Activated T-cell treated with anti-CD3 and anti-CD28 coated beads, Interleukin-2, amount 50 U/mL, for 24 hours (primary cell): ENCODE measurements at places on chromosomes 5 and 9.

GRCh38 chr9:114968671-114969070 is 38.3 kb upstream of the TNFSF8 start:
- H3K27ac ChIP-seq, result peak overlapping the region; percentile 19
- H3K36me3 ChIP-seq, result no peaks in the 10 kb centered on the region
- no peak for DNase-seq
- H3K4me1 ChIP-seq, result peaks cover 24% of the 10 kb centered on the region
- no peak overlapping the region for H3K4me3 ChIP-seq

DNA sequence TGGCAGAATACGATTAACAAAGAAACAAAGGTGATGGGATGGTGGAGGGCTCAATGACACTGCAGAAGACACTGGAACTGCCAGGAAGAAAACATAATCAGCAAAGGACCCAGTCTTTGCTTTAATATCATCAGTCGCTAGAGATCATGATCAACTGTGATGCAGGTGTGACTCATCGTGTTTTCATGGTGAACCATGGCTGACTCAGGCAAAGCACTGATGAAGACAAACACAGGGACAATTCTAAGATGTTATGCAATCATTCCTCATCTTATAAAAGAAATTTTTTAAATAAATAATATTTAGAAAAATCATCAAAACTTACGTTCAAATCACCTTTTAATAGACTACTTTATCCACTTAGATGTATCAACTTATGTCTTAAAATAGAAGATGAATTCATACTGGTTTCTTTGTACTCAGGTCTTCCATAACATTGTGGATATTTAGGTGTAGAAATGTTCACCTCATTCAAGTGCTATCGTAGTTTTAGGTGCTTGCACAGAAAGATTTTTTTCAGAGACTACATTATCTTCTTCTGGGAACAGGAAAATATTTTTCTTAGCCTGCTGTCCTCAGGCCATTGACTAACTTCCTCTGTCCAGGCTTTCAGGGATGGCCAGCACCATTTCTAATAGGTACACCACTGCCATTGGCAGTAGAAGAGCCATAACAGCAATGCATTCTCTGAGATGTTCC is 673.4 kb upstream of the MEF2C start:
- H3K27me3 ChIP-seq, result no peaks in the 10 kb centered on the region
- no peak overlapping the region for H3K4me3 ChIP-seq
- H3K4me1 ChIP-seq, result no peaks in the 10 kb centered on the region

- no peaks in the 10 kb centered on the region for H3K27me3 ChIP-seq
- no peak overlapping the region for H3K27ac ChIP-seq
- peaks cover 38% of the 10 kb centered on the region for H3K4me1 ChIP-seq
- H3K36me3 ChIP-seq, result peaks cover 42% of the 10 kb centered on the region
- H3K4me3 ChIP-seq, result no peak overlapping the region
Observed at GRCh38 chr5:140246378-140247122, 56.4 kb downstream of the PFDN1 start.

GRCh38 chr5:55141945-55142690 is 17.9 kb upstream of the GPX8 start:
- no peaks in the 10 kb centered on the region for H3K36me3 ChIP-seq
- H3K4me3 ChIP-seq, result no peak overlapping the region
- peak overlapping the region; percentile 8 for H3K27ac ChIP-seq
- H3K27me3 ChIP-seq, result peaks cover 4% of the 10 kb centered on the region
- H3K4me1 ChIP-seq, result peaks cover 29% of the 10 kb centered on the region

GRCh38 chr5:62265648-62266112 is 40.3 kb upstream of the KIF2A start:
- no peak overlapping the region for H3K4me3 ChIP-seq
- H3K36me3 ChIP-seq, result no peaks in the 10 kb centered on the region
- DNase-seq, result no peak
- no peaks in the 10 kb centered on the region for H3K27me3 ChIP-seq
- H3K4me1 ChIP-seq, result peaks cover 38% of the 10 kb centered on the region
- no peak overlapping the region for H3K27ac ChIP-seq

- H3K27ac ChIP-seq, result no peak overlapping the region
- peaks cover 4% of the 10 kb centered on the region for H3K4me1 ChIP-seq
- H3K36me3 ChIP-seq, result no peaks in the 10 kb centered on the region
Observed at GRCh38 chr9:100474082-100474923, 1.4 kb downstream of the TMEFF1 start.

GRCh38 chr5:18010053-18010452 is 375.8 kb downstream of the TAF11L14 start:
- no peak overlapping the region for H3K27ac ChIP-seq
- no peaks in the 10 kb centered on the region for H3K27me3 ChIP-seq
- no peaks in the 10 kb centered on the region for H3K4me1 ChIP-seq

DNA sequence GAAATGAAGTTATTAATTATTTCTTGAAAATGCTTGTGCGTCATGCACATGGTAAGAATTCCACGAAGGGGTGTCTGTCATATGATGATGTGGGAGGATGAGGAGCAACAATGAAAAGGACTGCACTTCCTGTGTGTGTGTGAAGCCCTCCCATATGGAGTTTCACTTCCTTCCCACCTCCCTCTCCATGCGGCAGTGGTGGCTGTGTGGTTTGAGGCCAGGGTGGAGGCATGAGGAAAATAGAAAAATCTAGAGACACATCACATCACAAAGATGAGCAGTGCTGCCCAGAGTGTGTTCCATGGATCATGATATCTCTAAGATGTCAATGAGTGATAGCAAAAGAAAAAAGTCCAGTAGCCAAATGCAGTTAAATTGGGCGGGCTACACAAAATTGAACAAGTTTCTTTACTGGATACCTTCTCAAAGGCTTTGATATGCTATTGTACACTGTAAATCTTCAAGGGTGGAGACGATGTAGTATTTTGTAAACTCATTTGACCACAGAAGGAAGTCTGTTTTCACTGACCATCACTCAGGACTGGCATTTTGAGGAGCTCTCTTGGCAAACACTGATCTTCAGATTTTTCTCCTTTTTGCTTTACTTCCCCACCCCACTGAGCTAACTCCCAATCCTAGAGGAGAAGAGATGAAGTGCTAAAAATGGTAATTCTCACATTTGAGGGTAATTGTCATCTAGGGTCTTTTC is 55.7 kb upstream of the EQTN start:
- H3K36me3 ChIP-seq, result no peaks in the 10 kb centered on the region
- H3K4me3 ChIP-seq, result no peak overlapping the region
- H3K27me3 ChIP-seq, result no peaks in the 10 kb centered on the region
- H3K4me1 ChIP-seq, result peaks cover 17% of the 10 kb centered on the region
- no peak for DNase-seq

DNA sequence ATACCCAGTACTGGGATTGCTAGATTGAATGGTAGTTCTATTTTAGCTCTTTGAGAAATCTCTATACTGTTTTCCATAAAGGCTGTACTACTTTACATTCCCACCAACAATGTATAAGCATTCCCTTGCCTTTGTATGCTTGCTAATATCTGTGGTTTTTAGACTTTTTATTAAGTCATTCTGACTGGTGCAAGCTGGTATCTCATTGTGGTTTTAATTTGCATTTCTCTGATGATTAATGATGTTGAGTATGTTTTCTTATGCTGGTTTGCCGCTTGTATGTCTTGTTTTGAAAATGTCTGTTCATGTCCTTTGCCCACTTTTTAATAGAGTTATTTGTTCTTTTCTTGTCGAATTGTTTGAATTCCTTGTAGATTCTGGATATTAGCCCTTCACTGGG is 512.7 kb upstream of the PAPPA start:
- H3K27me3 ChIP-seq, result no peaks in the 10 kb centered on the region
- no peaks in the 10 kb centered on the region for H3K4me1 ChIP-seq
- H3K27ac ChIP-seq, result no peak overlapping the region
- no peak for DNase-seq
- no peaks in the 10 kb centered on the region for H3K36me3 ChIP-seq

DNA sequence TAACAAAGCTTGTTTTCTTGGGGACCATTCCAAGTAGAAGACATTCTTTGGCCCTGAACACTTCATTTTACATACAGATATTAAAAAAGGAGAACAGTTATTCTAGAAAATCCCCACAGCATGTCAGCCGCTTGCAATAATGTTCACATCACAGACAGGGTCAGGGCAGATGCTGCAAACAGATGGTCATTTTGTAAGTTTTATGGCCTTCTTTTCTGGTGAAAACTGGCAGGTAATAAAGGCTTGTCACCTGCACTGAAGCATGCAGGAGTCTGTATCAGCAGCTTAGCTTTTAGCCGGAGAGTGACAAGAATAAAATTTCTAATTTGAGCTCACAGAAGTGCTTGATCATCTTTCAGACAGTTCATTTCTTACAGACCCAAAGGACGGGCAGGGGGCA is 220.9 kb upstream of the DAP start:
- H3K27ac ChIP-seq, result no peak overlapping the region
- no peaks in the 10 kb centered on the region for H3K36me3 ChIP-seq
- H3K4me3 ChIP-seq, result no peak overlapping the region
- H3K27me3 ChIP-seq, result peaks cover 11% of the 10 kb centered on the region
- DNase-seq, result no peak
- no peaks in the 10 kb centered on the region for H3K4me1 ChIP-seq

GRCh38 chr9:122382901-122383850 is 12.4 kb downstream of the PTGS1 start:
- peaks cover 6% of the 10 kb centered on the region for H3K27me3 ChIP-seq
- H3K4me3 ChIP-seq, result no peak overlapping the region
- no peak overlapping the region for H3K27ac ChIP-seq
- no peaks in the 10 kb centered on the region for H3K4me1 ChIP-seq

DNA sequence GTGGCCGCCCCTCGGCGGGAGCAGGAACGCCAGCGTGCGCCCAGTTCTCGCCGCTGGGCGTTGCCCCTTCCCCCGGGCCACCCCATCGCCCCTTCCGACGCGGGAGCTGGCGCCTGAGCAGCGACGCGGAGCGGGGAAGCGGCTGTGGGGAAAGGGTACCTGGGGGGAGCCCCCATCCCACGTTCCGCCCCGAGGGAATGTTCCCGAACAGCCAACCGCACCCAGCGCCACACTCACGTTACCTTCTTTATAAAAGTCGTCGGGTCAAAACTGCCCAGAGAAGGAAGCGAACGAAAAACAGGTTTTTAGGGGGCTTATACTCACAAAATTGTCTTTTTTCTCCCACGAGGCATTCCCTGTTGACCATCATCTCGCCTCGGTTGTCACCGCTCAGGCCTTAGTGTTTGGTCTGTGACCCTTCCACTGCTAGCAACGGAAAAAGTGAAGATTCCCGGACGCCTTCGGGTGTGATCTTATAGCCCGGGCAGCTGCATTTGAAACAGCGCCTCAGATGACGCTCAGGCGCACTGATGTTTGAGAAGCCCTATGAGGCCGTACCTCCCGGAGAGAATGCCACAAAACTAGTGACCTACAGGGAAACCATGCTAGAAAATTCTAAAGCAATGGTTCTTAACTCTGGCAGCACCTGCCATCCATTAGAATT is 475 bp upstream of the GOLM1 start:
- H3K36me3 ChIP-seq, result no peaks in the 10 kb centered on the region
- DNase-seq, result peak; percentile 50
- peak overlapping the region; percentile 77 for H3K4me3 ChIP-seq
- peaks cover 8% of the 10 kb centered on the region for H3K4me1 ChIP-seq
- peak overlapping the region; percentile 58 for H3K27ac ChIP-seq

- peaks cover 8% of the 10 kb centered on the region for H3K36me3 ChIP-seq
- peak overlapping the region; percentile 69 for H3K27ac ChIP-seq
- no peak overlapping the region for H3K4me3 ChIP-seq
- peak; percentile 39 for DNase-seq
- H3K27me3 ChIP-seq, result no peaks in the 10 kb centered on the region
- H3K4me1 ChIP-seq, result peaks cover 66% of the 10 kb centered on the region
Observed at GRCh38 chr9:89501311-89501898, 3.5 kb upstream of the SEMA4D start.

DNA sequence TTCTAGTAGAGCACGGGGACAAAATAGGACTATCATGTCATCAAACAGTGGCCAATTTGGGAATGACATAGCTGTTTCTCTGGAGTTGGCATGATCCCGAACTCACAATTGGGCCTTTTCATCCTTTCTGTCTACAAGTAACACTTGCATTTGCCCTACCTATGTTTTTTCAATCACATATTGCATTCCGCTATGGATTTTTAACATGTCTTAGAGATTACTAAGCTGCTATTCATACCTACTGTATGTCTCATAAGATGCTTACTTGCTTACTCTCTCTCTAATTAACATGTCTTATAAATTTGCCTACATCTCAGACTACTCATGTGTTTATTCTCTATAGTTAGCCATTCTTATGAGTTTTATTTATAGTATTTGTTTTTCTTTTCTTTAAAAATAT is 341.2 kb upstream of the CTNND2 start:
- no peak for DNase-seq
- H3K4me1 ChIP-seq, result no peaks in the 10 kb centered on the region
- no peaks in the 10 kb centered on the region for H3K36me3 ChIP-seq
- H3K4me3 ChIP-seq, result no peak overlapping the region
- H3K27ac ChIP-seq, result no peak overlapping the region
- no peaks in the 10 kb centered on the region for H3K27me3 ChIP-seq

- H3K4me1 ChIP-seq, result peaks cover under 1% of the 10 kb centered on the region
- no peak overlapping the region for H3K27ac ChIP-seq
Observed at GRCh38 chr5:73374520-73375190, 73.9 kb downstream of the FOXD1 start.

DNA sequence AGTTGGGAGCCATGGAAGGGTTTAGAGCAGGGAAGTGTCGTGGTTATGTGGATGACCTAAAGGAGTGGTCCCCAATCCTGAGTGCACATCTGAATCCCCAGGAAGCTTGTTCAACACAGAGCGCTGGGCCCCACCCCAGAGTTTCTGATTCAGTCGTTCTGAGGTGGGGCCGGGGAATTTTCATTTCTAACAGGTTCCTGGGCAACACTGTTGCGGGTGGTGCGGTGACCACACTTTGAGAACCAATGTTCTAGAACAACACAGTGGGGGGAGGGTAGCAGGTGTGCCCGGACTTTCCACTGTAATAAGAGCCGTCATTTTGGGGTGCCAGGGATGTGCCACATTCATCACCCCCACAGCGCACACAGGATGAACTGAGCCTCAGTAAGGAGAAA is 39.3 kb downstream of the DUSP1 start:
- H3K27me3 ChIP-seq, result no peaks in the 10 kb centered on the region
- H3K36me3 ChIP-seq, result no peaks in the 10 kb centered on the region
- H3K4me1 ChIP-seq, result no peaks in the 10 kb centered on the region
- no peak for DNase-seq

GRCh38 chr5:121967187-121967586 is 5.4 kb downstream of the SRFBP1 start:
- H3K4me1 ChIP-seq, result peaks cover 53% of the 10 kb centered on the region
- no peak for DNase-seq
- H3K27me3 ChIP-seq, result no peaks in the 10 kb centered on the region
- no peak overlapping the region for H3K4me3 ChIP-seq
- no peak overlapping the region for H3K27ac ChIP-seq

DNA sequence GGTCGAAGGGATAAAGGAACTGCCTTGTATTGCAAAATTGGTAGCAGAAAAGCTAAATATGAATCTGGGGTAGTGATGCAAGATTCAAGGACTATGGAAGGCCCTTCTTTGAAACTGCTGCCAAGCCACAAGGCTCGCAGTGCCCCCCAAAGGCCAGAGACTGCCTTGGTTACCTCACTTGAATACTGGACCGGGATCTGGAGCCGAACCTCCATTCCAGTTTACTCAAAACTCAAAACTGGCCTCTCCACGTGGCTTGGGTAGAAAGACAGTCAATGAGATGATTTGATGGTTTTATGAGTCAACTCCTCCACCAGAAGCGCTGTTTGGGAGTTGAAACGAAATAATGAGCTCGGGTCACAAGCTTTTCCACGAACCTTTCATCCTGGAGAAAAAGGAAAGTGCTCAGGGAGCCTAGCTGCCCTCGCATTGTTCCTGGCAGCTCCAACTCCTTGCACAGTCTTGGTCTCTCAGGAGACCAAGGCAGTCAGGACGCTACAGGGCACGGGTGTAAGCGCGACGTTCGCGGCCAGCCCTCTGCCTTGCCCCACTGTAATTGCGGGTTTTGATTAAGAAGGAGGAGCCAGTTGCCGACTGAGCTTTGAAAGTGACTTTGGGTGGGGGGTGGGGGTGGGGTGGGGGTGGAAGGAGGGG is 2.8 kb downstream of the ST8SIA4 start:
- peak overlapping the region; percentile 99 for H3K27ac ChIP-seq
- DNase-seq, result peak; percentile 87
- peak overlapping the region; percentile 93 for H3K4me3 ChIP-seq
- peaks cover 81% of the 10 kb centered on the region for H3K36me3 ChIP-seq
